Fibroblast of skin of back (primary cell): ENCODE measurements at places on chromosomes 4 and X.

DNA sequence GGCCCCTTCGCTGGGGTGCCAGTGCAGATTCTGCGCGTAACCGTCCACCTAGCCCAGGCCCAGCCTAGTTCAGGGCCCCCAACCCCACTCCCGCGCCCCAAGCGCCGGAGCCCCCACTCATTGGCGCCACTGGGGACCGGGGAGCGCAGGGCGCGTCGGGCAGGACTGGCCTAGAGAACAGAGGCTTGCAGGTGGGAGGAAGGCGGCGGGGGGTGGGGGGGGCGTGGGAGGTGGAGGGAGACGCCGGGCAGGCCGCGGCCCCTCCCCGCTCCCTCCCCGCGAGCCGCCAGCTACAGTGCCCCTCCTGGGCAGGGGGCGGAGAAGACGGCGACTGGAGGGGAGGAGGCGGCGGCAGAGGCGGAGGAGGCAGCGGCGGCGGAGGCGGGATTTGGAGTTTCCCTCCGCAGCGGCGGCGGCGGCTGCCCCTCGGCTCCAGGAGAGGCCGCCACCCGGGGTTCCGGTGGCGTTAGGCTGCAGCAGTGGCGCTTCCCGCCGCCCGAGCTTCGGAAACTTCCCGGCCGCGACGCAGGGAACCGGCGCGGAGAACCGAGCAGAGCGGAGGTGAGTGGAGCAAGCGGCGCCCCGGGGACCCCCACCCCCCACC is 4.8 kb upstream of the DUSP9 start:
- no peak for DNase-seq

- peak; percentile 30 for DNase-seq
Observed at GRCh38 chr4:120056246-120056645, 10.4 kb downstream of the MAD2L1 start.

DNA sequence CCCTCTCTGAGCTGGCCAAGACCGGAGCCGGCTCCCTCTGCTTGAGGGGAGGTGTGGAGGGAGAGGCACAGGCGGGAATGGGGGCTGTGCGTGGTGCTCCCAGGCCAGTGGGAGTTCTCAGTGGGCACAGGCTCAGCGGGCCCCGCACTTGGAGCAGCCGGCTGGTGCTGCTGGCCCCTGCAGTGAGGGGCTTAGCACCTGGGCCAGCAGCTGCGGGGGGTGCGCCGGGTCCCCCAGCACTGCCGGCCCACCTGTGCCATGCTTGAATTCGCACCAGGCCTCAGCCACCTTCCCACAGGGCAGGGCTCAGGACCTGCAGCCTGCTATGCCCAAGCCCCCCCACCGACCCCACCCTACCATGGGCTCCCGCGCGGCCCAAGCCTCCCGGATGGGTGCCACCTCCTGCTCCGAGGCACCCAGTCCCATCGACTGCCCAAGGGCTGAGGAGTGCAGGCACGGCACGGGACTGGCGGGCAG is 602.5 kb downstream of the KCTD8 start:
- DNase-seq = no peak

GRCh38 chr4:90328558-90328957 is 201.4 kb downstream of the CCSER1 start:
- DNase-seq = peak; percentile 40

GRCh38 chr4:173449380-173449717 is 50.4 kb upstream of the SCRG1 start:
- no peak for DNase-seq

- DNase-seq = peak; percentile 12
Observed at GRCh38 chr4:26701786-26702227, 117.9 kb downstream of the TBC1D19 start.

- DNase-seq = no peak
Observed at GRCh38 chrX:33198561-33199279, 12.6 kb downstream of the DMD start.

DNA sequence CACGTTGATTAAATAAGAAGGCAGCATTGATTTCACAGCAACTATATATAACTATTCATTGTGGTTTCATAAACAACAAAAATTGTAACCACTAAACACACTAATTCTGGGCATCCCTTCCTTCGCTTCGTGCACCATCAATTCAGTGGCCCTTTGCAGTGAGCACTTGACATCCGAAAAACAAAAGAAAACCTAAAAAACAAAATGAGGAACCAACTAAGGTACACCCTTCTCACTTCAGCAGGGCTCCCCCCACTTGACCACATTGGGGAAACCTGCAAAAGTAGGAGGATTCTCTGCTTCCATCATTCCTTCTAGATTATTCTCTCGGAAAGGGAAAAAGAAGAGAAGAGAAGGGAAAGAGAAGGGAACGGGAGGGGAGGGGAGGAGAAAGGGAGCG is 28.3 kb downstream of the NBDY start:
- DNase-seq = no peak

- peak; percentile 59 for DNase-seq
Observed at GRCh38 chrX:37745354-37745753, 34.5 kb upstream of the CYBB start.

DNA sequence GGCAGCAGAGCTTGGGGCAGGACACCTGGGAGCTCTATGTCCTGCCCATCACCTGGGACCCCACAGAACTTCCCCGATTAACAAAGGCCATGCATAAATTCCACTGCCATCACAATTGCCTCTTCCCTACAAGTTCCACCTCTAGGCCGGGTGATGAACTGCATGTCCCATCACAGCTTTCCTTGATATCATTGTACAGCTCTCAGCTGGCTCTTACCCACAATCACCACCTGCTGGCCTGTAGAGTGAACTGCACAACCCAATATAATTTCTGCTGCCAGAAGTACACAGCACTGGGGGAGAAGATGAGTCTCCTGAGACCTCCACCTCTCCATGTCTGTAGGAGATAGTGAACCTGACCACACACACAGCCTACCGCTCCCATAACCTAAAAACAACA is 285.0 kb upstream of the AADAT start:
- peak; percentile 13 for DNase-seq

- no peak for DNase-seq
Observed at GRCh38 chr4:2339458-2340271, 77.8 kb upstream of the MXD4 start.

GRCh38 chrX:34578237-34578636 is 78.8 kb downstream of the TMEM47 start:
- peak; percentile 49 for DNase-seq

- DNase-seq = no peak
Observed at GRCh38 chrX:19814240-19814639, 73.2 kb downstream of the SH3KBP1 start.

DNA sequence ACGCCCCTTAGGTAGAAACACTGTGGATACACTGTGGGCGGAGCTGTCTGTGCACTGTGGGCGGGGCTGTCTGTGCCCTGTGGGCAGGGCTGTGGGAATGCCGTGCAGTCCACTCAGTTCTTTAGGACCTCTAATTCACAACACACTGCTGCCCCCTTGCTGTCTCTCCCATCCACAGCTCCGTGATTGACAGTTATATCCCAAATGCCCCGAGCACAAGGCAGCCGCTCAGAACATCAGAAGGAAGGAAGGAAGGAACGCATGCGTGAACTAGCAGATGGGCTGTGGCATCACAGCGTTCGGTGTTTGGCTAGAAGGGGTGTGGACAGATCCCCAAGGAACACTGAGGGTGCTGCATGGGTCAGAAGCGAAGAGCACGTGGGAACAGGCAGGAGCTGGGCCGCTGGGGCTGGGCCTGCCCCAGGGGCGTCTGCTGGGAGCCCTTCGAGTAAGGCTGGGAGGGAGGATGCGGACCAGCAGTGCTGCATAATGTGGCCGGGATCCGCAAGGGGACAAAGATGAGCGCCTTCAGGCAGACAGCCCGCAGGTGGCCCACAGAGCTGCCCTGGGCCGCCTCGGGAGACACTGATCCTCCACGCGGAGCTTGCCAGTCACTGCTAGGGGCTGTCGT is 29.8 kb downstream of the ACOX3 start:
- DNase-seq = peak; percentile 66

DNA sequence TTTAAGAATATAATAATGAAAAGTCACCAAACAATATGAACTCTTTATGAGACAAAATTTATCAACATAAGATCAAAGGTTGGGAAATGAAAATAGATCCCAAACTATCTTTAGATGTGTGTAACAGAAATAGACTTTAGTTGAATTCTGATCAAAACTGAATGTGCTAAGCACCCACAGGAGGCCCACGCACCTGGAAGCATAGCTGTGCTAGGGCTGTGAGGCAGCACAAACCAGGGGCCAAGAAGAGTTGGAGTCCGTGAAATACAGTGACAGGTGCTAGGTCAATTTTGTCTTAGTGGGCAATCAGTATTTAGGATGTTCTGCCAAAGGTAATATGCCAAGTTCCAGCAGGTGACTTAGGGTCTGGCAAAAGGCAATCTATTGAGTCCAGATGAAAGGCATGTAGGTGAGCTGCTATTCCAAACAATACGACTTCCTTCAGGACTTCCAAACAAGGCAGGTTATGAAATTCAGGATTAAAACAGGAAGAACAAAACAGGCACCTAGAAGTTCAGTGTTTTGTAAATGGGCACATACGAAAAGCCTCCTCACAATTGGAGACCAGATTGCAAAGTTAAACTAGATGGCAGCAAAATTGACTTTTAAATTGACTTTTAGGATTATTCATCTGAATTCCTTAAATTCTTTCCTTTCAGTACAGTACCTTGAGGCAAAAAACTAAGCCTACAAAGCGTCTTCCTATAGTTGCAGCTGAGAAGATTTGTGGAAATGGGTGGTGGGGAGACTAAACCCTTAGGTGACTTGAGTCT is 4.7 kb upstream of the PCDH18 start:
- DNase-seq = no peak

GRCh38 chrX:150449313-150449712 is 86.2 kb downstream of the MAMLD1 start:
- DNase-seq = no peak

GRCh38 chrX:34903316-34903715 is 39.3 kb upstream of the FAM47B start:
- peak; percentile 73 for DNase-seq

- no peak for DNase-seq
Observed at GRCh38 chrX:45537936-45538335, 337.3 kb upstream of the DIPK2B start.
